ENCODE measurements at places on chromosomes 1 and 21. TPM values are rescaled to one million over a fixed set of nuclear protein-coding genes. Genes with fewer than 3 reads are reported as not detected.

Gene CHI3L2
- 3.3 TPM for total RNA-seq

Gene FMOD
- total RNA-seq, result 126 TPM

Gene LIX1L
- 57.6 TPM for total RNA-seq

Gene GJA8
- not detected for total RNA-seq

Gene OR2M3
- total RNA-seq, result 0.04 TPM

Gene S100A2
- 3.5 TPM for total RNA-seq

Gene SLC9C2
- total RNA-seq, result not detected

Gene SAMD13
- total RNA-seq, result 0.76 TPM

Gene ACOT7
- 11.9 TPM for total RNA-seq

Gene ACKR1
- total RNA-seq, result 156 TPM

Gene CRYAA
- not detected for total RNA-seq

Measured in sciatic nerve (tissue), 2 donors.